Heart right ventricle (tissue), 16 donors: ENCODE measurements at places on chromosomes 16 and 17. TPM values are rescaled to one million over a fixed set of nuclear protein-coding genes. Genes with fewer than 3 reads are reported as not detected.

GRCh38 chr17:34374457-34374856, 11.4 kb upstream of the CCL1 start:
- no peak for DNase-seq

DNA sequence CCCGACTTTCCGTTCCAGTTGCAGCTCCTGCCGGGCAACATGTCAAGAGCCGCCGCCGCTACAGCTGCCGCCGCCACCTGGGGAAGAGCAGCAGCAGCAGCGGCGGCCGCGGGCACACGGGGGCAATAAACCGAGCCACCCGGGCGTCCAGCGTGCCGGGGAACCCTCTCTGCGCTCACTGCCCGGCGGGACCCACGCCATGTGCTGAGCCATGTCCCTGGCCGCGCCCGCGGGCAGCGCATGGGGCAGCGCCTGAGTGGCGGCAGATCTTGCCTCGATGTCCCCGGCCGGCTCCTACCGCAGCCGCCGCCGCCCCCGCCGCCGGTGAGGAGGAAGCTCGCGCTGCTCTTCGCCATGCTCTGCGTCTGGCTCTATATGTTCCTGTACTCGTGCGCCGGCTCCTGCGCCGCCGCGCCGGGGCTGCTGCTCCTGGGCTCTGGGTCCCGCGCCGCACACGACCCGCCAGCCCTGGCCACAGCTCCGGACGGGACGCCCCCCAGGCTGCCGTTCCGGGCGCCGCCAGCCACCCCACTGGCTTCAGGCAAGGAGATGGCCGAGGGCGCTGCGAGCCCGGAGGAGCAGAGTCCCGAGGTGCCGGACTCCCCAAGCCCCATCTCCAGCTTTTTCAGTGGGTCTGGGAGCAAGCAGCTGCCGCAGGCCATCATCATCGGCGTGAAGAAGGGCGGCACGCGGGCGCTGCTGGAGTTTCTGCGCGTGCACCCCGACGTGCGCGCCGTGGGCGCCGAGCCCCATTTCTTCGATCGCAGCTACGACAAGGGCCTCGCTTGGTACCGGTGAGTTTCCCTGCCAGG, 604 bp downstream of the HS3ST3B1 start:
- no peak for DNase-seq

DNA sequence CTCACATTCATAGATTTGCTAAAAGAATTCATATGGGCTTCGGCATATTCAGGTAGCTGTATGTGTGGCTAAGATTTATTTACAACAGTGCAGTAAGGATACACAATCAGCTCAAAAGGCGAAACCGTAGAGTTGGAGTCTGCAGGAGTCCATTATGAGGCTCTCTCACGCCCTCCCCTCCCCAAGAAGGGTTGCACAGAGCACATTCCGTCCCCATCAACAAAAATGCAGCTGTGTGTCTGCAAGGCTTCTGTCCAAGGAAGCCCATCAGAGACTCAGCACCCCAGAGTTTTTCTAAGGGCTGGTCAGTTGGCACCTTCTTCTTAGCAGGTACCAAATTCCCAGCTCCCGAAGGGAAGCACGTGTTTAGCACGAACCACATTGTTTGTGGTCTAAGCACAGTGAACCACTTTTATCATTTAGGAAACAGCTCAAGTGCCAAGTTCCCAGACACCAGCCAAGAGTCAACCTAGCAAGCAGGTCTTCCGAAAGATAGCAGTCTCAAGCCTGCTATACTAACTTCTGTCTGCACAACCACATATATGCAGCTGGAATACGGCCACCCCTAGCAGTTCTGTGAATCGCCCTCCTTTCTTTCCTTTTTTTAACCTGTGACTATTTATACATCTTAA, 28.5 kb upstream of the MEAK7 start:
- no peak for DNase-seq

DNA sequence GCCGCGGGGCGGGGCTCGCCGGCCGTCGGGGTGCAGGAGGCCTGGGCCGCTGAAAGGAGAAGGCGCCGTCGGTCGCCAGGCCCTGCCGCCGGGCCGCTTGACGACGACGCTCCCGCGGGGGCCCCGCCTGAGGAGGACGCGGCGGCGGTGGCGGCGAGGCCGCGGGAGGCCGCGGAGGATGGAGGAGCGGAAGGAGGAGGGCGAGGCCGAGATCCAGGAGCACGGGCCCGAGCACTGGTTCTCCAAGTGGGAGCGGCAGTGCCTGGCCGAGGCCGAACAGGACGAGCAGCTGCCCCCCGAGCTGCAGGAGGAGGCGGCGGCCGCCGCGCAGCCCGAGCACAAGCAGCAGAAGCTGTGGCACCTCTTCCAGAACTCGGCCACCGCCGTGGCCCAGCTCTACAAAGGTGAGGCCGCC, 430 bp downstream of the HAPSTR1 start:
- DNase-seq, result peak; percentile 41

DNA sequence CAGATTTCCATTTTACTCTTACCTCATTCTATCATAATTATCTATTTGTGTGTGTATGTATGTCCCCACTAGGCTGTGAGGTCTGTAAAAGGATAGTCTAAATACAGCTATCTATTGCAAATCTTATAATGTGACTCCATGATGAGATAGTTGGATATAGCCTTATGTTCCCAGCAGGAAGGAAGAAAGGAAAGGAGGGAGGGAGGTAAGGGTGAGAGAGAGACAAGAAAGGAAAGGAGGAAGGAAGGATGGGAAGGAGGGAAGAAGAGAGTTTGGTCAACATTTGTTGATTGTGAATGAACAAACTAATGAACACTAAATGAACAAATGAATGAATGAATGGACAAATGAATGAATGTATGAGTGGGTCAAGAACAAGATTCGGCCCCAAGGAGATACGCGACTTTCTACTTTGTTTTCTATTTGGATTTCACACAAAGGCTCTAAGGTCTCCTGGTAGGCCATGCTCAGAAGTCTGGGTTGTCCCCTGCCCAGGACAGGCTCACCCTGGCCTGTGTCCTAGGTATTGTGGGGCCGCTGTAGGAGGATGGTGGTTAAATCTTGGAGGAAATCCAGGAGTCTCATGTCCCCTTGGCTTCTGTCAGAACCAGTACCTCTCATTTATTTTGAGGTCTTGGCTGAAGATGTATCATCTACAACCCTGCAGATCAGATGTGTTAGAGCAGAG, 195.2 kb downstream of the WWOX start:
- DNase-seq, result no peak

The ABCC11 gene
- polyA plus RNA-seq, result 0.01 TPM
